ENCODE measurements at places on chromosomes 16 and 17.

- no peak for DNase-seq
Measured at GRCh38 chr16:25010542-25010941, 4.6 kb downstream of the ARHGAP17 start.

DNA sequence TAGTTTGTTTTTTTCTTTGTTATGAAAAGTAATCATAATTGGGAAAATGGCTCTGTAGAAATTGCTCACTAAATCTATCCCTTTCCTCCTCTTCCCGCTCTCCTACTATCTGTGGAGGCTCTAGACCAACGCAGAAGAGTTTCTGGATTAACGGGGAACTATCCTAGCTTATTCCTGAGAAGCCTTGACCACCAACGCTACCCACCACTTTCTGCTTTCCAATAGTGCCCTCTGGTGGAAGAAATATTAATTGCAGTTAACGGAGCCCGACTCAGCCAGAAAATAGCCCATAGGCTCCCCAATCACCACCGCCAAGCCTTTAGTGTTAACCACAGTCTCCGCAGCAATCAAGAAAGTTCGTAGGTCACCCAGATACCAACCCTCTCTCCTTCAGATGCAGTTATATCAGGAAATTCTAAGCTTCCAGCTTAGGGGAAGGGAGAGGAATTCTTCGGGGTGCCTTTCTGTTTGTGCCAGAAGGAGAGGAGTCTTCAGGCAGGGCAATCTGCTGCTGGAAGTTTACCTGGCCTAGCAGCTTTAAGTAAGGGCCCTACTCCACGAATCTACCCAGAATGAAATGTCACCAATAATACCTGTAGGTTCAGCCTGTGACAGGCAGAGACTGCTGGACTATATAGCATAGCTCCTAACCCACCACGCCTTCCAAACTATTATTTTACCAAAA, 23.0 kb upstream of the NSRP1 start:
- peak; percentile 36 for DNase-seq

- DNase-seq = no peak
Measured at GRCh38 chr16:5642011-5642410, 544.4 kb upstream of the EEF2KMT start.

DNA sequence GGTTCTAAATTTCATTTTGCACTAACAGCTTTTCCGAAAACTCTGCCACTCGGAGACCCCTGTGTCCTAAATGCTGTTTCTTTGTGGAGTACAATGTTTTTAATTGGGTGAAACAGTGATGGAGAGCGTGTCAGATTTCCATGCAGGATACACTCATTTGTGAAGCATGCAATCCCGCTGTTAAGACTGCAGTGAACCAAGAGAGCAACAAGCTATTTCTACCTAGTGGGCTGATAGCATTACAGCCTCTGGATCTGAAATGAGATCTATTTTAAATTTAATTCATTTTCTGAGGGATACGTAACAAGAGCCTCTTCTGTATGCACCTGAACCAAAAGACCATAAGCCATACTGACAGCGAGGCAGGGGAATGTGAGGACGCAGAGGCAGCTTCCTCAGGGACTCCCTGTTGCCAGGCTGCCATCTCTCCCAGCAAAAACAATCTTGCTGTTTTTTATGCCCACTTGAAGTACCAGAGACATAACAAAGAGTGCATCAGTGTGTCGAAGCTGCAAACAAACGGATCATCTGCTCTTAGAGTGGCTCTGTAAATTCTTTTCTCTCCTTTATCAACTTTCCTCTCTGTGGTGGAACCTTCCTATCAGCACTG, 199.9 kb upstream of the COX10 start:
- peak; percentile 21 for DNase-seq

DNA sequence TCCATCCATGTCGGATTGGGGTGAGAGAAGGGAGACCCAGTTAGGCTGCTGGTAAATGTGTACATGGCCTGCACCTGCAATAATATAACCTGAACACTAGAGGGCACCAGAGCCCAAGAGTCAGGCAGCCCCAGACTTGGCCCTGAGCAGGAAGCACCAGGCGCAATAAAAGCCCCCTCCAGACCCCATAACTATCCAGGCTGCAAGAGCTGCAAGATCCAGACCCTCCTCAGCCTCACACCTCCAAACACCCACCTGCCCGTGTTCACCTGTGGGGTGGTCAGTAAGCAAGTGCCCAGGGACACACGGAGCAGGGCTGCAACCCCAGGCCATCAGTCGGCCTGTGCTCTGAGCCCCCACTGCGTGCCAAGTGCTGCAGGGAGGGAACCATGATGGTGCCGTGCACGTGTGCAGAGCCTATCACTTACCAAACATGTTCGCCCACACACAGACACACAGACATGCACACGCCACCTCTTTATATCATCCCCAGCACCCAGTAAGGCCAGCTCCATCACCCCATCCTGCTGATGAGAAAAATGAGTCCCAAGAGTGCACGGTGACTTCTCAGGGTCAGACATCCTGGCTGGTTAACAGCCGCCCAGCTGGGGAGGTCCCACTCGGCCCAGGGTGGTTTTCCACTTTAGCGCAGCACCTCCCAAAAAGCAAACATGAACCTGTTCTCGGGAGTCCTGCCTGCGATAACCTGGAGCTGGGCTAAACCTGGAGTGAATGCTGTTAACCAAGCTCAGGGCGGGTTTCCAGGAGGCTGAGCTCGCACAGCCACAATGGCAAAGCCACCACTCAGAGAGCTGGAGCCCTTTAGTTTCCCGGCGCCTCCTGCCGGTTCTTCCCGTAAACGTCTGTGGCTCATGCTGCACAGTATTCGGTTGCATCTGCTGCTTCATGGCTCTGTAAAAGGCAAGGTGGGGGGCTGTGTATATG, 439.8 kb downstream of the SOX9 start:
- peak; percentile 18 for DNase-seq

- no peak for DNase-seq
Measured at GRCh38 chr17:57433452-57433851, 177.1 kb downstream of the MSI2 start.

- DNase-seq = peak; percentile 30
Measured at GRCh38 chr17:29835435-29836351, 94.3 kb downstream of the SSH2 start.

DNA sequence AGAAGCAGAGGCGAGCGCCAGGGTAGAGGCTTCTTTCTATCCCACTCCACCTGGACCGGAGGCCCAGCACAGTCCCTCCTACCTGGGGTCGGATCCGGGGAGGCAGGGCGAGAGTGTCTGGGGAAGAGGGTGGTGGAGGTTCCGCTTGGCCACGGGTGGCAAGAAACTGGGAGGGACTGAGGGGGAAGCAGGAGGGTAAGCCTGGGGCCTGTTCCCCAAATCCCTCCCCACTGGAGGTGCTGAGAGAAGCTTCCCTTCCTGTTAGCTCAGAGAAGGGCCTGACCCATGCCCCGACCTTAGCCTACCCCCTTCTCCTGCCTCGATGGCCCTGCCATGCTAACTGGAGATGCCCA, 1.8 kb upstream of the TPPP3 start:
- no peak for DNase-seq

DNA sequence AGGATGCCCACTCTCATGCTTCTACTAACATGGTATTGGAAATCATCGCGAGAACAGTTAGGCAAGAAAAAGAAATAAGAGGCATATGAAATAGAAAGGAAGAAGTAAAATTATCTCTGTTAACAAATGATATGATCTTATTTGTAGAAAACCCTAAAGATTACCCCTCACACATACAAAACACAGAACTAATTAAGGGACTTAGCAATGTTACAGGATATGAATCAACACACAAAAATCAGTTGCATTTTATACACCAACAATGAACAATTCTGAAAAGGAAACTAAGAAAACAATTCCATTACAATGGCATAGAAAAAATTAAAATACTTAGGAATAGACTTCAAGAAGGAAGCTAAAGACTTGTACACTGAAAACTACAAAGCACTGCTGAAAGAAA, 2.7 kb upstream of the CAPNS2 start:
- DNase-seq = no peak

- no peak for DNase-seq
Measured at GRCh38 chr17:70308618-70309017, 139.3 kb downstream of the KCNJ2 start.

- DNase-seq = no peak
Measured at GRCh38 chr16:66905633-66906539, 12.8 kb downstream of the CDH16 start.

DNA sequence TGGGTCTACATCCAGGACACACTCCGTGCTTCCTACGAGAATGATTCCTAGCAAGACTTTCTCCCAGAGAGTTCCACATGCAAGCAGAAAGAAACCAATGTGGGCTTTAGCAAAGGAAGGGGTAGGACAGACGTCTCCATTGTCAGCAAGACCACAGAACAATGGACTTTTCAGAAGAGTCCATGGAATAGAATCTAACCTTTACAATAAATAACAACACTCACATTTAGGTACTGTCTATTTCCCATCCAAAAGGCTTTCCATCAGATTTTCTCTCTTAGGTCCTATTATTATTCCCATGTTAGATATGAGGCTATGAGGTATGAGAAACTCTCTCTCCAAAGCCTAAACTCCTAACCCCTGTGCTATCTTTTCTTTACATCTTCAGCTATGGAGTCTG, 360.9 kb downstream of the GRIN2A start:
- no peak for DNase-seq

All from foreskin fibroblast (primary cell).